ENCODE measurements at places on chromosomes 7 and 10. TPM values are rescaled to one million over a fixed set of nuclear protein-coding genes. Genes with fewer than 3 reads are reported as not detected.

The TLX1 gene
- not detected for total RNA-seq

The PRKAR2B gene
- 9.6 TPM for total RNA-seq

The CUZD1 gene
- total RNA-seq = 0.22 TPM

The SUN3 gene
- not detected for total RNA-seq

The LLCFC1 gene
- not detected for total RNA-seq

The ABCC2 gene
- 1.0 TPM for total RNA-seq

Data from placental pericyte (primary cell).